ENCODE measurements at places on chromosomes 7 and 10.

DNA sequence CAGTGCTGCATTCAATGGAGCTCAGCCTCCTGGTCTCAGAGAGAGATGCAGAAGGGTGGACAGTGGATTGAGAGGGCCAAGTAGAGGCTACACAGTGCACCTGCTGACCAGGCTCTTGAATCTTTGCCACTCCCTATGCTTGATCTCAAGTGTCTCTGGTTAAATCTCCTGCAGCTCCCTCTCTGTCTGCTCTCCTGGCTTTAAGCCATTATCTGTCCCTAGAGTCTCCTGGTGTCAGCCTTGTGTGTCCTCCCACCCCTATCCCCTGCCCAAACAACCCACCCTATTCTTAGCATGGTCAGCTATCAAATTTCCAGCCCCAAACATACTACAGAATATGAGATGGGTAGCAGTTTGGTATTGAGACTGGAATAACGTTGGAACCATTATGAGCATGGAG is 479.3 kb upstream of the CELF2 start:
- DNase-seq: no peak

- DNase-seq: no peak
Observed at GRCh38 chr7:124940306-124940705, 10.7 kb upstream of the POT1 start.

- no peak for DNase-seq
Observed at GRCh38 chr10:1094112-1095057, 38.2 kb downstream of the WDR37 start.

- peak; percentile 39 for DNase-seq
Observed at GRCh38 chr7:11830582-11831155, 1.3 kb downstream of the THSD7A start.

DNA sequence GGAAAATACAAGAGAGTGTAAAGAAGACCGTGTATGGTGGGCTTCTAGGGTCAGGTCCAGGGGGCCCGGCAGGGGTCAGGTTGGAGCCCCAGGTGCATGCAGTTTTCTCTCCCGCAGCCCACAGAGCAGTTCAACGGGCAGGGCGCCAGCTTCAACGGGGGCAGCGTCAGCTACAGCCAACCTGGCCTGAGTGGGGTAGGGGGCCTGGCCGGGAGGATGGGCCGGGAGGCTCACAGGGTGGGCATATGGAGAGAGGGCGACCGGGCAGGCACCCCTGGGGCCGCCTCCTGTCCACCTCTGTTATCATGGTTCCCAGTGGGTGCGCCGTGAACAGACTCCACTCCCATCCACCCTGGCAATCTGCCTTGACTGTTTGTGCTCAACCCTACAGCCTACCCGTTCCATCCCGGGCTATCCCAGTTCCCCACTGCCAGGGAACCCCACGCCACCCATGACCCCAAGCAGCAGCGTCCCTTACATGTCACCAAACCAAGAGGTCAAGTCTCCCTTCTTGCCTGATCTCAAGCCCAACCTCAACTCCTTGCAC is 11.5 kb downstream of the ZMIZ2 start:
- DNase-seq: no peak

GRCh38 chr7:146074195-146074765 is 42.3 kb upstream of the CNTNAP2 start:
- DNase-seq: no peak

DNA sequence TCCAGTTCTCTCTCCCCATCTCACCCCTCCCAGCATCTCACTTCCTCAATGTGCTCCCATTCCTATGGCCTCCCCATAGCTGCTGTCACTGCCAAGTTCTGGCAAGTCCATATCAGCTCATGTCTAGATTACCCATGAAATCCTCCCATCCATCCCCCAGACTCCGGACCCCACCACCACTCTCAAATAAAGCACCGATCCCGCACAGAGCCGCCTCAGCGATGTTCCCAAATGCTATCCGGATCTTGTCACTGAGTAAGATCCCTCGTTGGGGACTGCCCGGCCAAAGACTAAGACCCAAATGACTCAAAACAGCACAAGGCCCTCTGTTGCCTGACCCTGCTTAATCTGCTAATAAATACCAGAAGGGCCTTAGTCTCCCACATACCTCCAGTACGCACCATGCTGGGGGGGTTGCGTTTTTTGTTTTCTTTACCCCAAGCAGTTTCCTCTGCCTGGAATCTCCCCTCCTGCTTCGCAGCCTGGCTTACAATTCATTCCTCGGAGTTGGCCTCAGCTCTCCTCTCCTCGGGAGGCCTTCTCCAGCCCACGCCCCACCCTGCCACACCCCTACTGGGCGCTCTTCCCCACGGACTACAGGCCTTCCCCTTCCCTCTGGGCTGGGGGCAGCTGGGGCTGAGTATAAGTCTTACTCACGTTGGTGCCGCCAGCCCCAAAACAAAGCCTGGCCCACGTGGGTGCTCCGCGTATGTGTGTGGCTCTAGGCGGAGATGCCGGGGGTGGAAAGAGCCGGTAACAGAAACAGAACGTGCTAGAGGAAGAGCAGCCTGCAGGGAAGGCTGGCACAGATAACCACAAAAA is 1.8 kb upstream of the DUSP5 start:
- peak; percentile 91 for DNase-seq

- DNase-seq: peak; percentile 28
Observed at GRCh38 chr7:35993676-35994606, 159.1 kb upstream of the EEPD1 start.

DNA sequence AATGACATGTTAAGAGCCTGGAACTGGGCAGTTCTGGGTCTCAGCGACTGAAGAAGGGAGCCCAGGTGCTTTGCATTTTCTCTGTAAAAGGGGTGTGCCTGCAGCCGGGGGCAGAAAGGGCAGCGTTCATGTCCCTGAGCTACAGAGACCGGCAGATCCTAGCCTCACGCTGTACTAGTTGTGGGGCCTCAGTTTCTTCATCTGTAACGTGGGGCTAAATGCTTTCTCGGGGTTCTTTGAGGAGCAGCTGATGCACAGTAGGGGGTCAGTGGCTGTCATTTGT is 79.6 kb downstream of the NEURL1 start:
- DNase-seq: no peak

DNA sequence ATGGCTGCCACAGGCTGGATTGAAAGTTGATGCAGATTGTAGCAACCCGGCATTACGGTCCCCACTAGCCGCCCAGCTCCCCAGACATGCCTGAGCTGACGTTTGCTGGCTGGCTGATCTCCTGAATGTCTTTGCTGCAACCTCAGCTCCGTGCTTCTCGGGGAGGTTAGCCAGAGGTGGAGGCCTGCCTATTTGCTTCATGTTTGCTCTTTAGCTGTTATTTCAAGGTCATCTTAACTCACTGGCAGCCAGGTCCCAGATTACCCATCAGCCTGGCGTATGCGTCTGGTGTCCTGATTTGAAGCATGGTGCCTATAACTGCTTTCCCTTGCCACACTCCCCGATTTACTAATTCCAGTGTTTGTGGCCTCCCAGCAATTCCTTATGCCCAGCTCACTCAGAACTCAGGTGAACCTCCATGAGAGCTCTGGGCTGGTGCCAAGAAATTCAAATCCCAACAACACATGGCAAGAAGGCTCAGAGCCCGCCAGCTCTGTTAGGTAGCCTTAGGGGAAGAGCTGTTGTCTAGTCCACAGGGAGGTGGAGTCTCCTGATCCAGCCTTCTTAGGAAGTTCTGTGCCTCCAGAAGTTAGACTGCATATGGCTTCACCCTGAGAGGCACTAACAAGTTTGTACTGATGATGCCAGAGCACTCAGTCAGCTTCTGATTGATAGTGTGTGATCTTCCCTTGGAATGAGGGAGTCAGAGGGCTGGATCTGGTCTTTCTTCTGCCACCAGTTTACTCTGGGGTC is 69.7 kb upstream of the EXOC4 start:
- no peak for DNase-seq
